ENCODE measurements at places on chromosomes 4 and X. TPM values are rescaled to one million over a fixed set of nuclear protein-coding genes. Genes with fewer than 3 reads are reported as not detected.

DNA sequence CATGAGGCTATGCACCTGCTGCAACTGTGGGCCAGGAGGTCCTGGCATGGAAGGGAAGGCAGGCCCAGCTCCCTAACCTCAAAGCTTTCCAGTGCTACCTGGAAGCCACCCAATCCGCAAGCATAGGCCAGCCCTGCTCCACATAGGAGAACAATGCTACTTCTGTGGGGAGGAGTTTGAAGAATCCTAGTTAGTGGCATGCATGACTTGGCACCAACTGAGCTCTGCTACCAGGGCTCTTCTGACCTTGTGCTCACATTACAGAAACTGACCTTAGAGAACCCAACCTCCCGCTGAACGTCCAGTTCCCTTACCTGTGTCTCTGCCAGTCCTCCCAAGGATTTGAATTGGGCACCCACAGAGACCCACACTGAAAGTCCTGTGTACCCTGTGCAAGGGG is 58.8 kb downstream of the USP46 start:
- DNase-seq: no peak

GRCh38 chrX:112968351-112969133 is 127.9 kb upstream of the AMOT start:
- DNase-seq: no peak

GRCh38 chr4:98937986-98938720 is 9.2 kb upstream of the EIF4E start:
- no peak for DNase-seq

DNA sequence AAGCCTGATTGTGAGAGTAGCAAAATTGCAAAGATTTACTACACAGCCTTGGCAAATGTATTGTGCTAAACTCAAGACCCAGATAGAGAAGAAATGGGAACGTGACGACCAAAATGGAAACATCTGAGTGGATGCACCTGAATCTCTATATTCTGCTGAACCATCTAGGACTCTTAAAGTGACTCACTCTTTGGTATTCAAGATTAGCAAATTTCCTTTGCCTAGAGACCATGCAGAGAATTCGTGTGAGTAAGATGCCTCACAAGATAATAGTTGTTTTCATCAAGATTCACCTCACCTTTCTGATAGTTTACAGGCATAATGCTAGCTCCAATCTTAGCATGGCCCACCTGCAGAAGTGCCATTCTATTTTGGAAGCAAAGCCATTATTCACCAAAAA is 14.4 kb upstream of the ATOH1 start:
- DNase-seq: no peak

PFKFB1 gene
- total RNA-seq: not detected

Measured in umbilical cord (tissue), 2 donors.